ENCODE measurements at places on chromosomes 12 and 14.

GRCh38 chr14:101131451-101131916 lies 228.0 kb upstream of the RTL1 start:
- DNase-seq: no peak
- H3K36me3 ChIP-seq: no peaks in the 10 kb centered on the region
- no peaks in the 10 kb centered on the region for H3K4me1 ChIP-seq
- no peak overlapping the region for H3K27ac ChIP-seq

DNA sequence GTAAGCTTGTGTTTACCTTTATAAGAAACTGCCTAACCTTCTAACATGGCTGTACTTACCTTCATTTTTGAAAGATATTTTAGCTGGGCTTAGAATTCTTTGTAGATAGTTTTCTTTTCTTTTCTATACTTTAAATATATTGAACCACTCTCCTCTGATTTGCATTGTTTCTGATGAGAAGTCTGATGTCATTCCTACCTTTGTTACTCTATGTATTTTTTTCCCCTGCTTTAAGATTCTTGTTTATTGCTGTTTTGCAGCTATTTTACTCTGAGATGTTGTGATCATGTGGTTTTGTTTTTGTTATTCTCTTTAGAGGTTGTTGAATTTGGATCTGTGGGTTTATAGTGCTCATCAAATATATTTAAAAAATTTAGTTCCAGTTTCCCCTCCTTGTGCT lies 31.8 kb downstream of the CNOT2 start:
- no peak for DNase-seq
- H3K27me3 ChIP-seq: no peaks in the 10 kb centered on the region
- H3K4me1 ChIP-seq: no peaks in the 10 kb centered on the region
- no peak overlapping the region for H3K4me3 ChIP-seq

DNA sequence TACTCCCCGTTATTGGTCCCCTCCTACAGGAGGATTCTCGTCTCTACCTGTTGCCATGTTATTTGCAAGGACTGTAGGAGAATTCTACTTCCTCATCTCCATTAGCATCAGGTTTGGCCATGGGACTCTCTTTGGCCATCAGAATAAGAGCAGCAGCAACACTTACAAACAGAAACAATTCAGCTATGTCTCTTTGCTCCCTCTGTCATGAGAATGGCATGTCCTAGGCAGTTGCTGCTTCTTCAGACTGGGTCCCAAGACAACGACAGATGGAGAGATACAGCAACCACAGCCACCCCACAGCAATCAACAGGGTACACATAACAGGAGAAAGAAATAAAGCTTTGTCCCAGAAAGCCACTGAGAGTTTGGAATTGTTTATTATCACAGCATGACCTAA lies 19.7 kb downstream of the SLC41A2 start:
- no peaks in the 10 kb centered on the region for H3K36me3 ChIP-seq
- no peak overlapping the region for H3K27ac ChIP-seq
- H3K4me1 ChIP-seq: no peaks in the 10 kb centered on the region
- H3K4me3 ChIP-seq: no peak overlapping the region
- no peaks in the 10 kb centered on the region for H3K27me3 ChIP-seq

DNA sequence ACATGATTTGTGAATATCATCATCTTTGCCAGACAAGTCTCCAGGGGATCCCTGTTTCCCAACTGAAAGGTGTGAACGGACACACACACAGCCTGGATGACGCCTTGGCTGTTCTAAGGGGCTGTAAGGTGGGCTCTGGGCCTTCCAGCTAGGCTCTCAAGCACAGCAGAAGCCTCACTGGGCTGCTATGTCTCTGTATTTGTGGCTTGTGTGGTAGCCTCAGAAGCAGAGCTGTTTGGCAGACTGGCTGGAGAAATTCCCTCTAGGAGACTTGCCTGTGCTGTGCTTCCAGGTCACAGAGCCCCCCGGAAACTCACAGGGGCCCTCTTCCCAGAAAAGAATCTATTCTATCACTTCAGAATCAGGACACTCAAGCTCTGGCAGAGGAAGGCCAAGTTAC lies 21.4 kb downstream of the OTUB2 start:
- H3K36me3 ChIP-seq: peaks cover 30% of the 10 kb centered on the region
- no peak overlapping the region for H3K4me3 ChIP-seq
- peaks cover 10% of the 10 kb centered on the region for H3K4me1 ChIP-seq
- no peak for DNase-seq
- no peak overlapping the region for H3K27ac ChIP-seq
- H3K27me3 ChIP-seq: no peaks in the 10 kb centered on the region

GRCh38 chr14:74456684-74457564 lies 30.9 kb upstream of the SYNDIG1L start:
- H3K27ac ChIP-seq: no peak overlapping the region
- H3K36me3 ChIP-seq: no peaks in the 10 kb centered on the region
- H3K27me3 ChIP-seq: peaks cover 10% of the 10 kb centered on the region
- H3K4me1 ChIP-seq: no peaks in the 10 kb centered on the region
- H3K4me3 ChIP-seq: no peak overlapping the region

GRCh38 chr12:44653861-44654527 lies 222.1 kb downstream of the NELL2 start:
- no peak overlapping the region for H3K4me3 ChIP-seq
- no peaks in the 10 kb centered on the region for H3K36me3 ChIP-seq
- H3K4me1 ChIP-seq: no peaks in the 10 kb centered on the region
- no peak for DNase-seq
- H3K27ac ChIP-seq: no peak overlapping the region
- no peaks in the 10 kb centered on the region for H3K27me3 ChIP-seq

DNA sequence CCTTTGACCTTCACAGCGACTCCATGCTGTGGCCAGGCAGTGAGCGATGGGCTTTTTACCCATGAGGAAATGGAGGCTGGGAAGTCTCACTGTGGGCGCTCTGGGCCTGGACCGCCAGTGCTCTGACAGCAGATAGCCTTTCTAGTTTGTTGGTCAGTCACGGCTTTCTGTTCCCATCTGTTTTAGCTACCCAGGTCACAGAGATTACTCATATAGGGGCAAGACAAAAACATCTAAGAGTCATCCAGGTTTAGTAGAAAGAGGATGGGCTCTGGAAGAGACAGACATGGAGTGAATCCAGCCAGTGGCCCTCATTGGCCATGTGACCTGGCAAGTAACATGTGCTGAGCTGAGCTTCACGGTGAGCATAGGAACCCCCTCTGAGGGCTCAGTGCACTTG lies 68.6 kb downstream of the MARK3 start:
- H3K36me3 ChIP-seq: no peaks in the 10 kb centered on the region
- no peaks in the 10 kb centered on the region for H3K27me3 ChIP-seq
- DNase-seq: no peak
- peaks cover 3% of the 10 kb centered on the region for H3K4me1 ChIP-seq
- no peak overlapping the region for H3K4me3 ChIP-seq
- H3K27ac ChIP-seq: no peak overlapping the region

- no peaks in the 10 kb centered on the region for H3K4me1 ChIP-seq
- DNase-seq: peak; percentile 1
- no peak overlapping the region for H3K27ac ChIP-seq
- no peaks in the 10 kb centered on the region for H3K36me3 ChIP-seq
- H3K27me3 ChIP-seq: no peaks in the 10 kb centered on the region
Observed at GRCh38 chr14:87175175-87175574, 817.8 kb downstream of the GALC start.

DNA sequence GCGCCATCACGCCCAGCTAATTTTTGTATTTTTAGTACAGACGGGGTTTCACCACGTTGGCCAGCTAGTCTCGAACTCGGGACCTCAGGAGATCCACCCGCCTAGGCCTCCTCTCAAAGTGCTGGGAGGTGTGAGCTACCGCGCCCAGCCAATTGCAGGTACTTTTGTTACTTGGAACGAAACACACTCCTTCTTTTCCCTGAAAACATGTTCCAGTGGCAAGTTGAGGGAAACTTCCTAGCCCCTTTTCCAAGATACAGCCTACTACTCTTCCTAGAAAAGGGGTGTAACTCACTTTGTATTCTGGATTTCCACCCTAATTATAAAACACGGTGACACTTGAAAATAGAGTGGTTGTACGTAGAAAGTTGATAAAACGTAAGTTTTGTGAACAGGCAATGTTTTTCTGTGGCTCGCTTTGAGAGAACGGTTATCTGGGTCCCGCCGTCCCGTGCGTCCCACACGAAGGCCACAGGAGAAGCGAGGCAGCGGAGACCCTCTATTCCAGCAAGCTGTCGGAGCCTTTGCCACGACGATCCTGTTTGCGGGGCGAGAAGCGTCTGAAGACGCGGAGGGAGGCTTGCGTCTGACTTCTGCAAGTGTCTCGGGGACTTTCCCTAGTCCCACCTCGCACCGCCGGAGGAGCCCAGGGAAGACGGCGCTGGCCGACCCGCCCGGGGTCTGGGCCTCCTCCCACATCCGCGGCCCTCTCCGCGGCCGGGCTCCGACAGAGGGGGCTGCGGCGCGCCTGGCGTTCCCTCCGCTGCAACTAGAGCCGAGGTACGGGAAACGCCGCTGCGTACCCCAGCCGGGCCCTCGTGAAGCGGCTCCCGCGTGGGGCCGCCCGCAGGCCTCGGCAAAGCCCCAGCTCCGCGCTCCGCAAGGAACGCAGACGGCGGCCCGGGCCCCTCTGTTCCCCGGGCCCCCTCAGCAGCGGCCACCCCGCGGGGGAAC lies 745 bp downstream of the CDCA4 start:
- peak overlapping the region; percentile 76 for H3K4me3 ChIP-seq
- no peaks in the 10 kb centered on the region for H3K27me3 ChIP-seq
- peak overlapping the region; percentile 78 for H3K27ac ChIP-seq
- peaks cover 4% of the 10 kb centered on the region for H3K36me3 ChIP-seq

GRCh38 chr12:1872448-1872847 lies 46.0 kb downstream of the CACNA2D4 start:
- no peak for DNase-seq
- H3K27ac ChIP-seq: no peak overlapping the region
- H3K27me3 ChIP-seq: peaks cover 26% of the 10 kb centered on the region
- H3K36me3 ChIP-seq: no peaks in the 10 kb centered on the region
- H3K4me1 ChIP-seq: no peaks in the 10 kb centered on the region

DNA sequence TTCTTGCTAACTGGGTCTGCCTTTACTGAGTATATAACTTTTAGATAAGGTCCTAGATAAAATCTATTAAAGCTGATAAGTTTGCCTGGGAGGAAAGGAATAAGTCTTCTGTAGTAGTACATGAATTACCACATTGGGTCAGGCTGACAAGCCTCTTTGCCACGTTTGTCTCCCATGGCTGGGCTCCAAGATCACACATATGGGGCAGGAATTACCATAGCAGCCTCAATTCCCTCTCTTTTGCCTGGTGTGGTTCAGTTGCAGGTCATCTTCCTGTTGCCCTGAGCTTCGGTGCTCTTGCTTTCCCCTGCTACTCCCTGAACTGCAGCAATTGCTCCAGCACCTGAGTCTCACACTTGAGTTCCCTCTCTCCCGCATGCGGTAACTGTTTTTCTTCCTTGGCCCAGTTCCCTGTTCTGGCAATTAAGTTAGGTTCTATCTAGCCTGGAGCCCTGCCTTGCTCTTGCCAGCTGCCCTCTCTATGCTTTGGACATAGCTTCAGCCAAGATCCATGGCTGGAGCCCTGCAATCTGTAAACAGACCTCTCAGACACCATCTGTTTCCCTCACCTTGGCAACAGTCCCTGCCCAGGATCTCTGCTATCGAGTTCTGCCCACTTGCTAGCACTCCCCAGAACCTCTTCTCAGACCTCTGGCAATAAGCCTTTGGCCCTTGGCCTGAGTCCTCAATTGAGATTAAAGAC lies 5.8 kb upstream of the GLT8D2 start:
- no peaks in the 10 kb centered on the region for H3K36me3 ChIP-seq
- H3K27ac ChIP-seq: peak overlapping the region; percentile 23
- no peaks in the 10 kb centered on the region for H3K27me3 ChIP-seq
- H3K4me3 ChIP-seq: no peak overlapping the region

GRCh38 chr14:95096476-95096875 lies 60.9 kb downstream of the DICER1 start:
- H3K4me1 ChIP-seq: no peaks in the 10 kb centered on the region
- no peak overlapping the region for H3K27ac ChIP-seq
- H3K36me3 ChIP-seq: peaks cover 9% of the 10 kb centered on the region
- H3K4me3 ChIP-seq: no peak overlapping the region
- DNase-seq: no peak

DNA sequence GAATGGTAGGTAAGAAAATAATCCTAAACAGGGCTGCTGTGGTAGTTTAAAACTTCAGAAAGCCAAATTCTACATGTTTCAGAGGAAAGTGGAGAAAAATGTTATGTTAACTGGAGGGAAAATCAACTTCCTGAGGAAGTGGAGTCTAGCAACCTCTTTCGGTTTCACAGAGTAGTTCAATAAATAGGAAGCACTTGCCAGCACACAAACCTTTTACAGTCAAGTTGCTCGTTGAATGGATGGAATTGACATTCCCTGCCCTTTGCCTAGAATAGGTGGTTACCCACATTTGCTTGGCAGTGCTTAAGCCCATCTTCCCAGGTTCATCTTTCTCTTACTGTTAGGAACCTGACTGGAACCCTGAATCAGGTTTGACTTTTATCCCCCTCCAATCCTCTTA lies 15.9 kb downstream of the ANKRD13A start:
- H3K27me3 ChIP-seq: no peaks in the 10 kb centered on the region
- H3K27ac ChIP-seq: no peak overlapping the region
- peaks cover 7% of the 10 kb centered on the region for H3K4me1 ChIP-seq
- DNase-seq: no peak
- peaks cover 20% of the 10 kb centered on the region for H3K36me3 ChIP-seq

DNA sequence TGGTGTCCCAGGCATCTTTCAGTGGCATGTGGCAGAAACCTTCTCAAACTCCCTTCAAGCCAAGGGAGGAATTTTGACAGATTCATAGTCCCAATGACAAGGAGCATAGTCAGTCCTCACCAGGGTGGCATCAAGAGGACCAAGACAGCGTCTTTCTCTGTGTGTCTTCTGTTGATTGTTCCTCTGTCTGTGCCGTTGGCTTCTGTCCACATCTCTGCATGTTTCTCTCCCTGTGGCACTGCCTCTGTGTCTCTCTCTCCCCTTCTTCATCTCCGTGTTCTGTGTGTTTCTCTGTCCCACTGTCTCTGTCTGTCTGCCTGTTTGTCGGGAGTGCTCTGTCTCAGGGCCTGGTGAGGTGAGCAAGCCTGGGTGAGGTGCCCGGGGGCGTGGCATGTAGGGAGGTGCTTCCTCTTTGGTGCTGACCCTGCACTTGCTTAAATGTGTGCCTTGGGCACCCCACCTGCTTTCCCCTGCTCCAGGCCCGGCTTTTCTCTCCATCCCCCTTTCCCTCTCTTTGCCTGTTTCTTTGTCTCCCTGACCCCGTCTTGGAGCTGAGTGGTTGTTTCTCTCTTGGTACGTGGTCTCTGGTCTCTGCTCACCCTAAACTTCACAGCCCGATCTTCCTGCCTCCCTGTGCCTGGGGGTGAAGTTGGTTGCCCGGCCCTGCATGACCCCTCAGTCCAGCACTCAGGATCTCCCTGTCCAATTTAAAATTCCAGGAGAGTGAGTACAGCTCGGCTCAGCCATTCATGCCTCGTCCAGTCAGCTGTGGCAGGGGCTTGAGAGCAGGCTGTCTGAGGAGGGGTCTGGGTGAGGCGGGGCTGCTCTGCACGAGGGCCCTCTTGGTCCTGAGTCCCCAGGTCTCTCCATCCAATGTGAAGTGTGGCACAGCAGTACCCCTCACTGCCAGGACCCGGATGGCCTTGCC lies 28.5 kb downstream of the JDP2 start:
- H3K4me3 ChIP-seq: no peak overlapping the region
- no peak overlapping the region for H3K27ac ChIP-seq
- no peaks in the 10 kb centered on the region for H3K27me3 ChIP-seq
- H3K4me1 ChIP-seq: peaks cover 34% of the 10 kb centered on the region
- DNase-seq: no peak
